Stomach (tissue), 19 donors: ENCODE measurements at places on chromosomes 7 and 10. TPM values are rescaled to one million over a fixed set of nuclear protein-coding genes. Genes with fewer than 3 reads are reported as not detected.

GRCh38 chr7:123994449-123994848 is 38.4 kb downstream of the TMEM229A start:
- no peak overlapping the region for H3K4me3 ChIP-seq
- H3K36me3 ChIP-seq, result no peaks in the 10 kb centered on the region
- DNase-seq, result no peak
- H3K27me3 ChIP-seq, result no peaks in the 10 kb centered on the region
- no peak overlapping the region for H3K27ac ChIP-seq

GRCh38 chr10:132273966-132274365 is 33.8 kb downstream of the STK32C start:
- H3K27ac ChIP-seq, result no peak overlapping the region
- H3K4me3 ChIP-seq, result no peak overlapping the region
- no peak for DNase-seq
- H3K27me3 ChIP-seq, result peaks cover 4% of the 10 kb centered on the region
- H3K4me1 ChIP-seq, result no peaks in the 10 kb centered on the region

DNA sequence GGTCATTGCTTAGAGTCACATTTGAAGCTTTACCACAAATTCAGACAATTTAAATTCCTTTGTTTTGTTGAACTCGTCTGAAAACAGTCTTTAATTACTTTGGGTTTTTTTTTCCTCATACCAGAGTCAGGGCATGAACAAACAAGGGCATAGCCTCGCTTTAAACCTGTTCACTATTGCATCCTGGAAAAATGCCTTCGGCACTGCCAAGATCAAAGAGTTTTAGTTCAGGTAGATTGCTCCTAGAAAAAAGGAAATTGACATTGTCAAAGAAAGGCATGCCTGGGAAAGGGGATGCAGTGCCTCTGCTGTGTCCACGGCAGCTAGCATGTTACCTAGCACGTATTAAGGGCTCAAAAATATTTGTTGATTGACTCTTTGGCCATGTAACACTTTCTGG is 235.1 kb downstream of the ARHGAP21 start:
- H3K27ac ChIP-seq, result peak overlapping the region; percentile 53
- DNase-seq, result peak; percentile 77
- H3K4me1 ChIP-seq, result peaks cover 25% of the 10 kb centered on the region
- H3K4me3 ChIP-seq, result no peak overlapping the region
- peaks cover 29% of the 10 kb centered on the region for H3K36me3 ChIP-seq

The MKI67 gene
- 4.5 TPM for polyA plus RNA-seq

GRCh38 chr10:75688506-75689300 is 257.3 kb downstream of the LRMDA start:
- H3K4me3 ChIP-seq, result no peak overlapping the region
- no peak for DNase-seq
- no peak overlapping the region for H3K27ac ChIP-seq
- H3K36me3 ChIP-seq, result no peaks in the 10 kb centered on the region
- no peaks in the 10 kb centered on the region for H3K27me3 ChIP-seq

DNA sequence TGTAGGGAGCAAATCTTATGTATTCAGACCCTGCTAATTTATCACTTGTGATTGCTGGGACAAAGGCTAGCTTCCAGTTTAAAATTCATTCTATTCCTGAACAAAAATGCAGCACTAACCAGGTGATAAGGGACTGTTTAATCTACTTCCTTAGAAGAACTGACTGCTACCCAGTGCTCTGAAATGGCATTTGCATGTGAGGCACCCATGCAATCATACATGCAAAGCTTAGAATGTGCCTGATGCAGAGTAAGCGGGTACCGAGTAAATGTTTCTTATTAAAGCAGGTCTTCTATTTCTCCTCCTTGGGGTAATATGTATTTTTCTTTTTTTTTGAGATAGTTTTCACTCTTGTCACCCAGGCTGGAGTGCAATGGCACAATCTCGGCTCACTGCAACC is 54.5 kb downstream of the NEURL1 start:
- no peaks in the 10 kb centered on the region for H3K36me3 ChIP-seq
- H3K27ac ChIP-seq, result no peak overlapping the region
- peak; percentile 42 for DNase-seq
- H3K27me3 ChIP-seq, result no peaks in the 10 kb centered on the region
- no peak overlapping the region for H3K4me3 ChIP-seq
- peaks cover 27% of the 10 kb centered on the region for H3K4me1 ChIP-seq

DNA sequence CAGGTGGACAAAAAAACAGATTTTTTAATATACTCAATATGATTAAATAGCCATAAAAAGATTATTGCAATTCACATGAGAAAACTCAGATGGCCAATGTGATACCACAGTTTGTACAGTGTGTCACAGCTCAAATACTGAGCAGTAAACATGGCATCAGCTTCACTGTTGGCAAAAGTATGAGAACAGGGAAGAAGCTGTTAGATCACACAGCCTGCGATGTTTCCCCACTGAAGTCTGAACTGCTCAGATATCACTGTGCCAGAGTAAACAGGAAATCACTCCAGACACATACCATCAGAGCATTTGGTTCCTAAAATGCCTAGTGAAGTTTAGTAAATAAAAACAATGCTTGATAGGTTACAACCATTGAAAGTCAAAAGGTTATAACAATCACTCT is 347.8 kb downstream of the ETV1 start:
- no peak for DNase-seq
- no peaks in the 10 kb centered on the region for H3K27me3 ChIP-seq
- H3K36me3 ChIP-seq, result no peaks in the 10 kb centered on the region
- H3K27ac ChIP-seq, result no peak overlapping the region
- H3K4me3 ChIP-seq, result no peak overlapping the region
- H3K4me1 ChIP-seq, result no peaks in the 10 kb centered on the region

GRCh38 chr10:132228616-132229015 is 41.9 kb downstream of the DPYSL4 start:
- DNase-seq, result no peak
- H3K36me3 ChIP-seq, result no peaks in the 10 kb centered on the region
- no peak overlapping the region for H3K27ac ChIP-seq

- peak; percentile 25 for DNase-seq
- H3K4me3 ChIP-seq, result no peak overlapping the region
- no peaks in the 10 kb centered on the region for H3K27me3 ChIP-seq
- no peaks in the 10 kb centered on the region for H3K4me1 ChIP-seq
- H3K36me3 ChIP-seq, result peaks cover 40% of the 10 kb centered on the region
Measured at GRCh38 chr10:15817409-15818046, 42.8 kb downstream of the MINDY3 start.

DNA sequence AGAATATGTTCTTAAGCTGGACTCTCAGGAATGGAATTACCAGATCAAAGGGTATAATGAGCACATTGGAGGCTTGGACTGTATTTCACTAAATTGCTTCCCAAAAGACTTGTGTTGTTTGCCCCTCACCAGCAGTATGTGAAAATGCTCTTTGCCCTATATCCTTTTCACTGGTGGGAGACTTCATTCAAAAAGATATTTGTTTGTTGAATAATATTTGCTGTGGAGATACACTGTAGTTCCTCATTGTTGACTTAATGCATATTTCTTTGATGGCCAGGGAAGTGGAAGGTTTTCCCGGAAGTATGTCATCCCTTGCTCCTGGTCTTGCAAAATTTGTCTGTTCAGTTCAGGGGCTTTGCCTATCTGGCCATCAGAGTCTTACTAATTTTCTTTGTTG is 19.4 kb downstream of the GSTO2 start:
- H3K36me3 ChIP-seq, result no peaks in the 10 kb centered on the region
- no peaks in the 10 kb centered on the region for H3K27me3 ChIP-seq
- H3K4me1 ChIP-seq, result no peaks in the 10 kb centered on the region
- H3K4me3 ChIP-seq, result no peak overlapping the region
- no peak overlapping the region for H3K27ac ChIP-seq

The OR9A2 gene
- not detected for polyA plus RNA-seq

The TMEM273 gene
- polyA plus RNA-seq, result 9.3 TPM

DNA sequence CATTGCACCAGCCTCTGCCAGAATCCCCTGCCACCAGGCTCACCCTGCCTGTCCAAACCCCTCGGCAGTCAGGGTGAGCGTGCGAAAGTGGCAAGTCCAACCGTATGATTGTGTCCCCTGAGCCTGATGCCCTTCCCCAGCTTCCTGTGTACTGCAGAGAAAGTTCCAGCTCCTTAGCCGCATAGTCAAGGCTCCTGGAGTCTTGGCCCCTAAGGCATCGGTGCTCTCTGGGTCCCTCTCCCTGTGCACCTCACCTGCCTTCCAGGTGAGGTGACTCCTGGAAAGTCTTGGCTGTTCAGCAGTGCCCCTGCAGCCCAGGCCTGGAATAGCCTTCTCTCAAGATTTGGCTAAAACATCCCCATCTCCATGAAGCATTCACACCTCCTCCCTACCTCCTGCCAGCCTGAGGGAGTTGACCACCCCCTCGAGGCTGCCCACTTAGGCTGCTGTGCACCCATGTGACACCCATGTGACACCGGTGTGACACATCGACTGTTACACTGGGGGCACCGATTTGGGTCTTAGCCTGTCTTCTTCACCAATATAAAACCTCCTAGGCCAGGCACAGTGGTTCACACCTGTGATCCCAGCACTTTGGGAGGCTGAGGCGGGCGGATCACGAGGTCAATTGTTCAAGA is 56.1 kb upstream of the ELN start:
- H3K36me3 ChIP-seq, result no peaks in the 10 kb centered on the region
- no peak overlapping the region for H3K4me3 ChIP-seq
- no peak overlapping the region for H3K27ac ChIP-seq
- peak; percentile 40 for DNase-seq

DNA sequence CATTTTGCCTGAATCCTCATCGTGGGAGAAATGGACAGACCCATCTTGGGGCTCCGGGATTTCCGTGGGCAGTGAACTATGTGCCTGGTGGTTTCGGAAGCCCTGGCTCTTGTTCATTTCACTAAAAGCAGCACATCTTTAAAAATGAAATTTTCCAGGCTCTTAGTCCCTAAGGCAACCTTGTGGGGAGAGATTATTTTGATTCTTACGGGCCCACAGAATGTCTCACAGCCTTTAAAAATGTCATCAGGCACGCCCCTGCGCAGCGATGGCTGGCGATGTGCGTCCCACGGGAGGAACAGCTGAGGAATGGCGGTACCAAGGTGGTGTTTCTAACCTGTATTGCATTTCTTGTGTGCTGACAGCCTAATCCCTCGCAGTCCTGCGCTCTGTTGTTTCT is 189.7 kb downstream of the CCDC3 start:
- no peak overlapping the region for H3K4me3 ChIP-seq
- H3K27ac ChIP-seq, result no peak overlapping the region
- no peaks in the 10 kb centered on the region for H3K27me3 ChIP-seq
- H3K36me3 ChIP-seq, result no peaks in the 10 kb centered on the region

The EIF5AL1 gene
- polyA plus RNA-seq, result 0.75 TPM

DNA sequence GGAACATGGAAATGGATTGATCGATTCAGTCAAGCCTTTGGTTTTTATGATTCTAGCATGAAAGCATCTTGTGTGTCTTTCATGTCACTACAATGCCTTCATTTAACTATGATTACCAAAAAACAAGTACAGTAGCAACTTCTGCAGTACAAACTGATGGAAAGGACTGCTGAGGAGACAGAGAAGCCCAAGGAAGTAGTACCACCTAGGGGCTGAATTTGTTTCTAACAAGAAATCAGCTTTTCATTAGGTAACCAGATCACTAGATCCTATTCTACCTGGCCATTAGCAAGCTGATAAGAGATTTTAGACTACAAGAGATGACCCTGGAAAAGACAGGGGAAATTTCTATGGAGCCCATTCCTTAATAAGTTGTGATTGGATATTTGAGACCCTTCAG is 3.2 kb upstream of the IFIT1 start:
- DNase-seq, result no peak
- H3K4me1 ChIP-seq, result peaks cover 35% of the 10 kb centered on the region
- no peaks in the 10 kb centered on the region for H3K36me3 ChIP-seq
- H3K27ac ChIP-seq, result no peak overlapping the region

The MRLN gene
- 5.0 TPM for polyA plus RNA-seq

DNA sequence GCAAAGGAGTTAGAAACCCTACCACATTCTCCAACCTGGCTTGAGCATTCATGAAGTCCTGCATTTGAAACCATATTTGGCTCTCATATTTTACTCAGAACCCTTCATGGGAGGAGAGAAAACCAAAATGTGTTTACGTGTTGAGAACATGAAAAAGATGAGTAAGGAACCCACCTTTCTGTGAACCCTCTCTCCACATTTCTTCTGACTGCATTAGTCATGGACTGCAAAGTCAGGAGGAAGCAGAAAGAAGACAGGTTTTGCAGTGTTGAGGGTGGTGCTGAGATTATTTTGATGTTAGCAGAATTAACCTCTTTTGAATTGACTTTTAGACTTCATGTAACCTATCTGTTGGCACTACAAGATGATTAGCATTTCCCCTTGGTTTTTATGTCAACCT is 4.9 kb downstream of the IFIT1B start:
- no peaks in the 10 kb centered on the region for H3K4me1 ChIP-seq

DNA sequence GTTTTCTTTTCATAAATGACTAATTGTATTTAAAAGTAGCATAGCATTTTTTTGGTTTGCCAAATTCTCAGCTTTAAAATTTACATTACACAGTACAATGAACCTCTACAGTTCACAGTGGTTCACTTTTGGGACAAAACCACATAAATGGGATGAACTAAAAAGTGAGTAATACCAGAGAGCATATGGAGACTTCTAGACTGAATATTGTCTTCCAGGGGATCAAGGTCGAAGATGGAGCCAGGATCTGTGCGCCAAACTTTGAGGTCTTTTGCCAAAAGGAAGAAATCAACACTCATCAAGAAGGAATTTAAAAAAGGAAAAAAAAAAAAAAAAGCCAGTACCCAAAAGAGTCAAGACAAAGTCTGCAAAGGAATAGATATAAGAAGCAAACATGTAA is 87.5 kb downstream of the NEBL start:
- no peak overlapping the region for H3K27ac ChIP-seq
- DNase-seq, result no peak

- no peaks in the 10 kb centered on the region for H3K27me3 ChIP-seq
- no peak for DNase-seq
- no peak overlapping the region for H3K27ac ChIP-seq
- no peaks in the 10 kb centered on the region for H3K36me3 ChIP-seq
Measured at GRCh38 chr7:43590862-43591557, 8.1 kb downstream of the STK17A start.

The AKR1C1 gene
- polyA plus RNA-seq, result 110 TPM

The GJD4 gene
- polyA plus RNA-seq, result not detected

- H3K27me3 ChIP-seq, result no peaks in the 10 kb centered on the region
- no peaks in the 10 kb centered on the region for H3K4me1 ChIP-seq
Measured at GRCh38 chr7:8109196-8110022, 140.8 kb downstream of the GLCCI1 start.

GRCh38 chr7:36874041-36874440 is 149.7 kb upstream of the AOAH start:
- no peak overlapping the region for H3K4me3 ChIP-seq
- no peaks in the 10 kb centered on the region for H3K27me3 ChIP-seq
- no peaks in the 10 kb centered on the region for H3K4me1 ChIP-seq
- no peak overlapping the region for H3K27ac ChIP-seq
- H3K36me3 ChIP-seq, result peaks cover 31% of the 10 kb centered on the region

The ZNF488 gene
- polyA plus RNA-seq, result 0.68 TPM
